ENCODE measurements at places on chromosomes 6 and 20.

DNA sequence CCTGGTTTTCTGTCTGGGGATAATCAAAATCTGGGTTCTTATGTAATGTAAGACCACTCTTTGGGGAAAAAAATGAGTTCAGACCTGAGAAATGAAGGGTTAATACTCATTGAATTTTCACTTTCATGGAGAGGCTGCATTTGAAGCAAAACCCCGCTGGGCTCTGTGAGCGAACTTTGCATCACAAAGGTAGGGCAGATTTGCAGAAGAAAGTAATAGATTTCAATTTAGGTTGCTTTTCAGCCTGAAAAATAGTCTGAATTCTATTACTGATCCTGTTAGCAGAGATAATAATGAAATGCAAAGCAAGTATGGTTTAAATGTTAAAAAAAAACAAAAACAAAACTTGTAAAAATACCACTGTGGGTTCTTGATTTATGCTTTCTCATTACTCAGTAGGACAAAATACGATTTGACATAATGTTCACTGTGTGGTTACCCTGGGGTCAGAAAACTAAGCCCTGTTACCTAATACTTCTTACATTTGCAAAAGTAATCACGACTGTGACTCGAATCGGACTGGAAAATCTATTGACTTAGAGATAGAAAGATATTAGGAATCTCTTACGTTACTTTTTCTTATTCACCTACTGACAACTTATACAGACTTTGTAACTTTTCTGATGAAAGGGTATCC is 72.2 kb downstream of the UST start:
- DNase-seq: no peak

DNA sequence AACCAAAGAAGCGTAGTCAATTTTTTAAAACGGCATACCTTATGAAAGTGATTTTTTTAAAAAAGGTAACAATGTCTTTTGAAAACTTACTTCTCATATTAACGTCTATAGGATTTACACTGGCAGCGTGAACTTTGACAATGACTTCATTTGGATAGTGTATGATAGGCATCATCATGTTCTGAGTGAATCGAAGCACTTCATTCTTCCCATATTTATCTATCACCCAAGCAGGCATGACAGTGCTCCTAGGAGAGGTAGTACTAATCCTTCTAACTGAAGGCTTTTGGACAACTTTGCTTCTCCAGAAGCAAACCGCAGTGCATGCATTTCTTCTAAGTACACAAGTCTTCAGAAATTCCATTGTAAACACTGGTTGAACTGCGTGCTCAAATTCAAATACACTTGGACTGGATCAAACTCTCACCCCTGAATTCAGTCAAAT is 618 bp downstream of the RTN4IP1 start:
- DNase-seq: no peak

- DNase-seq: no peak
Observed at GRCh38 chr6:34149831-34150400, 4.0 kb upstream of the GRM4 start.

DNA sequence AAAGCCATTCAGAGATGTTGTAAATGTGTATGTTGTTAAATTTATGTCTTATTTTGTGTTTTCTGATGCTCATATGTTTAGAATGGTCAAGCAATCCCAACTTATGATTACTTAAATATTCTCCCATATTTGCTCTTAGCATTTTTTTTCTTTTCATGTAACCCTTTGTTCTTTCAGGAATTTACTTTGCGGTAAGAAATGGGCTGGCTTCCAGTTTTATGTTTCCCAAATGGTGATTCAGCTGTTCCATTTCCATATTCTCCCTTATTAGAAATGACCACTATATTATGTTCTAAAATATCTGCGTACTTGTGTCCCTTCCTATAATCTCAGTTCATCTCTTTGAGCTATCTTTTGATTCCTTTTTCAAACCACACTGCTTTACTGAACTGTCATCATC is 113.7 kb downstream of the CDH26 start:
- DNase-seq: no peak

GRCh38 chr20:35311409-35311808 is 19.2 kb upstream of the FAM83C start:
- DNase-seq: no peak
